Activated CD8-positive, alpha-beta T cell treated with anti-CD3 and anti-CD28 coated beads for 36 hours (primary cell): ENCODE measurements at places on chromosomes 2 and 18. TPM values are rescaled to one million over a fixed set of nuclear protein-coding genes. Genes with fewer than 3 reads are reported as not detected.

DNA sequence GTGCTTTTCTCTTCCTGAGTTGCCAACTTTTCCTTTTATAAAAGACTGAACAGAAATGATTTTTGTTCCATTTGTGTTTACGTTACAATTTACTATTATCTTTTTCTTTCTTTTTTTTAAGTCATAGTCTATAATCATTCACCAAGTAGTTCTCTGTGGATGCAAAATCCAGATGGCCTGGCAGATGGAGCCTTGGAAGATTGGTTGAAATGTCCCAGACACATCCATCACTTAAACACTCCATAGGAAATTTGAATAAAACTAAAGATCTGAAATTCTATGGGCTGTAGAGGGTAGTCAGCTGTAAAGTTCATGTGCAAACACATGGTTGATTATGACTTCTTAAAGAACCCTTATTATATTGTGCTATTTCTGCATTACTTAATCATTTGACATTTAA lies 164.8 kb upstream of the DOCK10 start:
- H3K36me3 ChIP-seq: peaks cover 1% of the 10 kb centered on the region
- no peak for DNase-seq
- H3K27ac ChIP-seq: no peak overlapping the region
- H3K27me3 ChIP-seq: no peaks in the 10 kb centered on the region
- H3K4me3 ChIP-seq: no peak overlapping the region

GRCh38 chr2:143558665-143559064 lies 429.4 kb downstream of the ARHGAP15 start:
- no peak for DNase-seq
- no peak overlapping the region for H3K4me3 ChIP-seq
- peak overlapping the region; percentile 53 for H3K27ac ChIP-seq
- H3K27me3 ChIP-seq: no peaks in the 10 kb centered on the region
- H3K36me3 ChIP-seq: peaks cover 40% of the 10 kb centered on the region

TMEM200C gene
- total RNA-seq: not detected

DNA sequence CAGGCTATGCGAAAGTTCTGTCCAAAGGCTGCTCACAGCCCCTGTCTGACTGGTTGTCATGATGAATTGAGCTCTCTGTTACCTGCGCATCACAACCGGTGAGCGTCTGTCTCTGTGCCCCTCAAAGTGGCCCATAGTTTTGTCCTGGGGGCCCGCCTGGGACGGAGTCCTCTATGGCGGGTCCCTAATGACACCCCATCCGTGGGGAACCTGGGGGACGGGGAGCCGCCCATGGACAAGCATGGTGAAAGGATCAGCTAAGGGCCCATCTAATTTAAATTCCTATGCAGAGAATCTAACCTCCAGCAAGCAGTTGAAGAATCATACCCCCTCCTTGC lies 473 bp downstream of the ELMOD3 start:
- peak overlapping the region; percentile 94 for H3K27ac ChIP-seq
- peak; percentile 28 for DNase-seq
- peaks cover 38% of the 10 kb centered on the region for H3K4me1 ChIP-seq
- peak overlapping the region; percentile 95 for H3K4me3 ChIP-seq
- peaks cover 30% of the 10 kb centered on the region for H3K36me3 ChIP-seq

DNA sequence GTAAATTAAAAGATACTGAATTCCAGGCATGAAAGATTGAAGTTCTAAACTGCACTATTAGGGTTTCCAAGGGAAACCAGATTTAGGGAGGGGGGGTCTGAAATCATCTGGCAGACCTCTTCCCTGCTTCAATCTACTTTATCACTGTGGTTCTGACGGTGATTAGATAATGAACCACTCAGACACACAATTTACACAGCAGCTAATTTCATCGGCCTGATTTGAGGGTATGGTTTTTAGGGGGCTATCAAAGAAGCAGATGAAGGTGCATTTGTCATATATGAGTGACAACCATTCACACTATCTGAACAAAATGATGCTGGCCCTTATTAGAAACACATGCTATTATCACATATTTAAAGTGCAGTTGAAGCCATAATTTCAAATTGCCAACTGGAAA lies 106.0 kb downstream of the OLA1 start:
- H3K4me3 ChIP-seq: no peak overlapping the region
- no peaks in the 10 kb centered on the region for H3K4me1 ChIP-seq
- no peaks in the 10 kb centered on the region for H3K27me3 ChIP-seq
- H3K27ac ChIP-seq: no peak overlapping the region

- no peak overlapping the region for H3K4me3 ChIP-seq
- peaks cover 6% of the 10 kb centered on the region for H3K27me3 ChIP-seq
- DNase-seq: no peak
- no peaks in the 10 kb centered on the region for H3K36me3 ChIP-seq
- H3K27ac ChIP-seq: no peak overlapping the region
- H3K4me1 ChIP-seq: no peaks in the 10 kb centered on the region
Observed at GRCh38 chr2:62587592-62587991, 81.6 kb upstream of the TMEM17 start.

HOXD10 gene
- total RNA-seq: not detected

LINC00305 gene
- not detected for total RNA-seq

NBAS gene
- 40.9 TPM for total RNA-seq

GRCh38 chr2:72051204-72051603 lies 96.5 kb downstream of the CYP26B1 start:
- H3K4me1 ChIP-seq: no peaks in the 10 kb centered on the region
- no peak for DNase-seq
- no peak overlapping the region for H3K27ac ChIP-seq
- no peaks in the 10 kb centered on the region for H3K36me3 ChIP-seq
- no peak overlapping the region for H3K4me3 ChIP-seq
- H3K27me3 ChIP-seq: no peaks in the 10 kb centered on the region

DNA sequence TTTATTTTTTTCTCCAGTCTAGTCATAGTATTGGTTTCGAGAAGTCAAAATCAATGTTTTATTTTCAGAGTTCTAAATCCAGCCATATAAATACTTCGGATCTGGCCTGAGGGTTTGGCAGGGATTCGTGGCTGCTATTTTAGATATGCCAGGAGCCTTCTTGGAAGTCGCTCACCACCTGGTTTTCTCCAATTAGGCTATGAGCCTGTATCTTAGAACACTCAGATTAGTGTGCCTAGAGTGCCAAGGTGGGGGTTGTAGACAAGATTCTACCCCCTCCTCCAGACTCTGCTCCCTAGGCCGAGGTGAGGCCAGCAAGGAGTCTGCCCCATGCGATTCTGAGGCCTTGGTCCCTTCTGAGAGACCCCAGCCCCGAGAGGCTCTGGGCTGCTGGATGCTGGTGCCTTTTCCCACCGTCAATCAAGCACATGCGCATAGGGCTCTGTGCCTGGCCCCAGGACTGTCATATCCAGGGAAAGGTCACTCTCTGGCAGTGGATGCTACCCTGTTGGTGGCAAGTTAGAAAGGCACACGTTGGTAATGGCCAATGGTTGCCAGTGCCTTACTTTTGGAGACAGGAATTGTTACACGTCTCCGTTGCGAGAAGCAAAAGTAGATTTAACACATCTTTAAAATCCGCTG lies 197.1 kb downstream of the AGAP1 start:
- H3K27ac ChIP-seq: no peak overlapping the region
- H3K36me3 ChIP-seq: no peaks in the 10 kb centered on the region
- H3K4me3 ChIP-seq: no peak overlapping the region
- no peaks in the 10 kb centered on the region for H3K4me1 ChIP-seq
- peaks cover 7% of the 10 kb centered on the region for H3K27me3 ChIP-seq

- H3K36me3 ChIP-seq: peaks cover 10% of the 10 kb centered on the region
- peaks cover 10% of the 10 kb centered on the region for H3K4me1 ChIP-seq
- no peaks in the 10 kb centered on the region for H3K27me3 ChIP-seq
Observed at GRCh38 chr2:108829578-108830310, 43.2 kb downstream of the CCDC138 start.

DNA sequence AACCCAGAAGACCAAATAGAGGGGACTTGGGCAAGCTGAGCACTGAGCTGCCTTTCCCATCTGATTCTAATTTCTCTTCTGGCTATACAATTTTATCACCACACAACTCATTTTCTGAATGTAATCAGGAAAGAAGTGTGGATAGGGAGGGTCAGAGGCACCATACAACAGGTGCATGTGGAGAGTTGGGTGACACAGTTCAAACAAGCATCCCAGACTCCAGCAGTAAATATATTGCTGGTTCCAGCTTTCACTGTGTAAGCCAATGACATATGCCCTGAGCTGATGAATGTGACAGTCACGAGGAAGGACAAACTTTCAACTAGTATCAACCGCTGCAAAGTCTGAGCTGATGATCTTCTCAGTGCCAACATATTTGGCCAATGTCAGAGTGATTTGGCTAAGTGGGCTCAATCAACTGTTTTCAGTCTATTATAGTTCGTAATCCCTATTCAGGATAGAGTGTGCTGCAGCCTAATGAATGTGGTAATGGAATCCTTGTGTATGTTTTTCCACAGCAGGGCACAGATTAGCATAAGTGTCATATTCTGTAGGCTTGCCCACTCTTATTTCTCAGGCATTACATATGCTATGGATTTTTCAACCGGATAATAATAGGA lies 109.9 kb upstream of the MEIS1 start:
- DNase-seq: no peak
- H3K27me3 ChIP-seq: no peaks in the 10 kb centered on the region
- H3K4me3 ChIP-seq: no peak overlapping the region
- no peaks in the 10 kb centered on the region for H3K36me3 ChIP-seq
- H3K4me1 ChIP-seq: no peaks in the 10 kb centered on the region

- H3K4me1 ChIP-seq: peaks cover 7% of the 10 kb centered on the region
- peaks cover 6% of the 10 kb centered on the region for H3K36me3 ChIP-seq
- H3K27me3 ChIP-seq: no peaks in the 10 kb centered on the region
- H3K27ac ChIP-seq: no peak overlapping the region
- no peak overlapping the region for H3K4me3 ChIP-seq
- DNase-seq: no peak
Observed at GRCh38 chr2:10188211-10188610, 65.7 kb downstream of the RRM2 start.

ACAA2 gene
- total RNA-seq: 84.6 TPM
